ENCODE measurements at places on chromosomes 7 and 10.
A peak's percentile ranks its signal among the peaks of the same experiment; 100 is the strongest.

DNA sequence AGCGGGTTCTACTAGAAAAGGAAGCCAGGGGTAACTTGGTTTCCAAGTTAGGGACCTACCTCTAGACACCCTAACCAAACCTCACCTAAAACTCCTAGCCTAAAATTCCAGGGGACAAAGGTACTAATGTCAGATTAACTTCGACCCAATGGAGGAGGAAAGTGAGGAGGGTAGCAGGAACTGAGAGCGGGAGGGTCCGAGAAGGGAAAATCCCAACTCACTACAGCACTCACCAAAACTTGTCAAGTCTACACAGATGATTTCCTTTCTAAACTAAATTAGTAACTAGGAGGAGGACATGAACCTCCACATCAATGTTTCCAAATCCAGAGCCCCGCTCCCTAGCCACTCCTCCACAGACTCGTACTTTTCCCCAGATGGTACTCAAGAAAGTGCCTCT lies 22.6 kb downstream of the CHCHD3 start:
- no peak for DNase-seq

GRCh38 chr10:71769279-71769823 lies 4.0 kb downstream of the VSIR start:
- no peak for DNase-seq

DNA sequence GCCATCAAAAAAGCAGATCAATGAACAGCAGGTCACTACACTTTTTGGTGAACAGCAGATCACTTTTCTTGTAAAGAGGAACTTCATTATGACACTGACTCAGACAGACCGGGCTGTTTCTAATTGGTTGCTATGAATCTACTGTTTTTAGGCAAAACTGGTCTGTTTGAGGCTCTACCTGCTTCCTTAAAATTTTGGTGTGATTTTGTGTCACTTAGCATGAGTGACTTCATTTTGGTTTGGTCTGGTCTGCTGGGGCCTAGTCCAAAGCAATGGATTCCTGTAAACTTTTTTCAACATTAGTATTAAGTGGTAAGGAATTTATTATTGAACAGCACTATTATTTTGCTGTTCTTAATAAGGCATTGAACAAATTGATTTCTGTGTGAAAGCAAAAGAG lies 41.8 kb upstream of the C10orf71 start:
- no peak for DNase-seq

GRCh38 chr7:130641497-130641896 lies 27.1 kb downstream of the COPG2 start:
- no peak for DNase-seq

GRCh38 chr7:24981171-24981951 lies 1.4 kb upstream of the OSBPL3 start:
- peak; percentile 27 for DNase-seq

DNA sequence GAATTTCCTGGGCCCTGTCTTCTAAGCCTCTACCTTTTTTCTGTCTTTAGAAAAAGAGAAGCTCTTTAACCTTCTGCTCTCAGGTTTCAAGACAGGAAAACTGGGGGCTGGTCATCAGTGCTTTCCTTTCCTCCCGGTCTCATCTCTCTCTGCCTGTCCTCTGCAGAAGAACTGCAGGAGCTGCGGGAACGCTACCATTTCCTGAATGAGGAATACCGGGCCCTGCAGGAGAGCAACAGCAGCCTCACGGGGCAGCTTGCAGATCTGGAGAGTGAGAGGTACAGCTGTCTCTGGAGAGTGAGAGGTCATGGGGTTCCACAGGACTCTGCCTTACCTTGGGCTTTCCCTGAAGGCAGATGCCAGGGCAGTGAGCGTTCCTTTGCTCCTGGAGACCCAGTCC lies 12.7 kb downstream of the CCDC136 start:
- no peak for DNase-seq

DNA sequence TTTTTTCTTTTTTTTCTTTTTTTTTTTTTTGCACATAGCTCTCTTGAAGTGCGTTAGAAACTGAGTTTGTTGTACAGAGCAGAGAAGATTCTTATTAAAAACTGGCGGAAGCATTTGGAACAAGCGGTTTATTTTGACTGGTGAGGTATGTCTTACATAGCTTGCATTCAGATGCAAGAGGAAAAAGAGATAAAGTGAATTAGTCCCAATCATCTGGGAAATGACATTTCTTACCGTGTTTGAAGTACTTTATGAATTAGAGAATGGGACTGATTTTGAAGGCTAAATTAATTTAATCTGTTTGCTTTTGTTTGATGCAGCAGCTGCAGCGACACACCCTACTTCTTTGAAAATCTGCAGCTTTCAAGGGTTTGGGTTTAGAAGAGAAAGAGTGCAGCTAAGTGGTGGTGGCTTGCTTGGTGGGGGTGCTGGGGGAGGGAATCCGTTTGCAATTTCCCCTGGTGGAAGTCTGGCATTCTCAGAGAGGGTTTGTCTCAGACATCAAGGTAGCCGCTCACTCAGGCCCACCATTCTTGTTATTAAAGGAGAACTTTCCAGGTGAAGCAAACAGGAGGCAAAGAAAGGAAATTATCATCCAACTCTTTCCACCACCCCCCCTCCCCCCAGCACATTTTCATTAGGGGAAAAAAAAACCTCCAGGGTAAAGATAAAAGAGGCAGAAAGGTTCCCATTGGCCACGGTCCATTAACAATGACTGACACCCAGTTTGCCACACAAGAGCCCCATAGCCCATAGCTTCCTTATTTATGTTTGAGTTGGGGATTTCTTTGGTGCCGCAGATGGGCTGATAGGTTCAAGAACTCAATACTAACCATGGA lies 231.7 kb downstream of the SKIDA1 start:
- no peak for DNase-seq

DNA sequence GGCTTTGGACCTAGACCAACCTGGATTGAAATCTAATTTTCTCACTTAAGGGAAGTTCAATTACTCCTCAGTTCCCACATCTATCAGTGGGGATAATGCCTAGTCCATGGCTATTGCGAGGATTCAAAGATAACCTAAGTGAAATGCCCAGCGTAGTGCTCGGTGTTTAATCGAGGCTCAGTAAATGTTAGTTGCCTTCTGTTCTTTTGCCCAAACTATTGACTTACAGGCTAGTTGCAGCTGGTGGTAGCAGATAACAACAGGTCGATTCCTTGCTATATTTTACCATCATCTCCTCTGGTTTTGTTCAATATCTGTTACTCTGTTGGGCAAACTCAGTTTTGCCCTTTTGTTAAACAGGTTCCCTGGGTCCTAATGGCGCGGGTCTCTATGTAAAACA lies 22.8 kb downstream of the DNAH11 start:
- DNase-seq: no peak

DNA sequence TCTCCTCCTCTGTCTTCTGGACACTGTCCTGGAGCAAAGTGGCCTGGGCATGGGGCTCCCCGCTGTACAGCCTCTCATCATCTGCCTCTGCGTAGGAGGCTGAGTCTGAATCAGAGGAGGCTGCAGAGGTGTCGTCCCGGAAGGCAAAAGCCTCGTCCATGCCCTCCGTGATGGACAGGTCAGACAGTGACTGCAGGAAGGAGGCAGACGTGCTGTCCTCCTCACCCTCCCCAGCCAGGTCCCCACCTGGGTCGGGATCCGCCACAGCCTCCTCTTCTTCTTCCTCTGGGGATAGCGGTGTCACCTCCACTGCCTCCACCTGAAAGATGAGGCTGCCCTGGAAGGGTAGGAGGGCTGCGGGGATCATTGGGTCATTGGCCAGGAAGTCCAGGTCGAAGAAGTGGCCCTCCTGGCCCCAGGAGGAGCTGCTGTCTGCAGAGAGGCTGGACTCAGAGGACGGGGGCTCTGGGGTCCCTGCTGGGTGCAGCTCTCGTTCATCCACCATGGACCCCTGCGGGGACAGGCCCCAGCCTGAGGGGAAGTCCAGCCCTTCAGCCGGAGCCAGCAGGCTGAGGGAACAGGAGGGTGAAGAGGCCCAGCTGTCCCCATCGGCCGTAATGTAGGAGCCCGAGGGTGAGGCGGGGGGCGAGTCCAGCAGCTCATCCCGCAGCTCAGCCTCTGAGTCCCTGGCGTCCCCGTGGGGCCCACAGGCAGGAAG lies 3.7 kb downstream of the NACAD start:
- no peak for DNase-seq

DNA sequence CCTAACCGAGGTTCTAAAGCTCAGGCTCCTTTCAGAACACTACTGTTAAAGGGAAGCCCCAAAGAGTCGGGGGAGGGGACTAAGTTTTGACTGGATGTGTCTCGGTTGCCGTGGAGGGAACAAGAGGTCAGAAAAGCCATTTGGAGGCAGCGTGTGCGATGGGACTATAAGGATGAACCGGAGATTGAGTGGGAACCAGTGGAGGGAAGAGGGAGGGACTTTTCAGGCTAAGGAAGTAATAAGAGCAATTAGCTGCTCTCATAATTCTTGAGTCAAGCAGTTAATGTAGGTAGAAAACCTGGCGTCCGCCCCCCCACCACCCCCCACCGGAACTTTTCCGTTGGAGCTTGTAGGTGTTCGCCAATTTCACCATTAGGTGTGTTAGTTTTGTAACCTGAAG lies 491 bp upstream of the AKAP9 start:
- DNase-seq: no peak

- DNase-seq: no peak
Measured at GRCh38 chr7:128039544-128039953, 8.3 kb upstream of the LRRC4 start.

GRCh38 chr10:112640638-112641037 lies 193.6 kb downstream of the VTI1A start:
- DNase-seq: no peak

DNA sequence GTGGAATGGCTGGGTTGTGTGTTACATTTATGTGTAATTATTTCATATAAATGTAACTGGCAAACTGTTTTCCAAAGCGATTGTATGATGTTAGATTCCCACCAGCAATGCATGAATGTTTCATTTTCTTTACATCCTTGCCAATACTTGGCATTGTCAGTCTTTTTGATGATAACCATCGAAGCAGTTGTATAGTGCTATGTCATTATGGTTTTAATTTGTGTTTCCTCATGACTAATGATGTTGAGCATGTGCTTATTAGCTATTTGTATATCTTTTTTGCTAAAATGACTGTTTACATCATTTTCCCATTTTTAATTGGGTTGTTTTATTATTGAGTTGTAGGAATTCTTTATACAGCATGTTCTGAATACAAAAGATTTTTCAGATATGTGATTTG lies 22.3 kb downstream of the AHCYL2 start:
- no peak for DNase-seq

- no peak for DNase-seq
Measured at GRCh38 chr7:31493714-31494181, 20.1 kb upstream of the ITPRID1 start.

DNA sequence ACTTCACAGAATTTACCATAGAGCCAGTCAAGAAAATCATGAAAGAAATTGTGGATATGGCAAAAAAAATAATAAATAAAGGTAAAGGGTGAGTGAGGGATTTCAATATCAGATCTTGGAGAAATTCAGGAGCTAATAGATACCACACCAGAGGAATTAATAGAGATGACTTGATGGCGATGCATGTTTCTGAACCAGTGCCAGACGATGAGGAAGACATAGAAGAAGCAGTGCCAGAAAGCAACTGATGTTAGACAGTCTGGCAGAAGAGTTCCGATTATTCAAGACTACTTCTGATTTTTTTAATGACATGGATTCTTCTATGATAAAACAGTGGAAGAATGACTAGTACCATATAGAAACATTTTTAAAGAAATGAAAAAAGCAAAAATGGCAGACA lies 314.7 kb downstream of the BICC1 start:
- DNase-seq: no peak

- DNase-seq: no peak
Measured at GRCh38 chr7:128115821-128116723, 84.8 kb upstream of the LRRC4 start.

- DNase-seq: no peak
Measured at GRCh38 chr10:120606051-120606764, 149.2 kb downstream of the PLPP4 start.

GRCh38 chr10:125160856-125161706 lies 718 bp upstream of the CTBP2 start:
- no peak for DNase-seq

- DNase-seq: no peak
Measured at GRCh38 chr7:94832051-94832450, 75.3 kb upstream of the PPP1R9A start.

DNA sequence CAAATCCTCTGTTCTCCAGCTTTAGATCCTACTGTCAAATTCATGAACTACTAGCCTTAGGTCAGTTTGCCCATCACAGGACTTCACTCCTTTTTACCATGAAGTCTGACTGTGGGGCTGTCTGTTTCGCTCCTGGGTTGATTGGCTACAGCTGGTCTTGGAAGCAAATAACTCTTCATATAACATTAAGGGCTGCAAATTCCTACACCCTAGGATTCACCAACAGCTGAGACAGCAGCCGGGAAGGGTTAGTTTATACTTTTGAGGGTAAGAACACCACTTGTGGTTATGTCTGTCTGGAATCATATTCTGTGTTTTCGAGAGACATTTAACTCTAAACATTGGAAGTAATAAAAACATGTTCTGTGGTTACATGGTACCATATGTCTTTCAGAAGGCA lies 55.9 kb upstream of the KIAA1217 start:
- DNase-seq: no peak

DNA sequence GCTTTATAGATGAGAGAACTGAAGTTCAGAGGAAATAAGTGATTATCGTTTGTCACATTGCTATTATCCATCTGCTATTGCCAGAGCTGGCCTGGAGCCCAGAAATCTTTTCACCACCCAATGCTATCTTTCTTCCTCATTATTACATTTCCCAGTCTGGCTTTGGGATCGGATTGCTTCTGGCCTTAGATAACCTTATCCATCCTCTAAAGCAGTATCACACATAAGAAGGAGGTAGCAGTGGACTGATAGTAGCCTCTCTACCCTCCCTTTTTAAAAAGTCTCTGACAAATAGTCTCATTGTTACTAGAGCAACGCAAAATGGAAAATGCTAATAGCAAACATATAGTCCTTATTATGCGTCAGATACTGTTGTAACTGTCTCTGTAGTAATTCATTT lies 1.3 kb upstream of the CLDN12 start:
- DNase-seq: no peak

GRCh38 chr10:7030134-7030855 lies 380.5 kb downstream of the SFMBT2 start:
- no peak for DNase-seq

- no peak for DNase-seq
Measured at GRCh38 chr7:1548438-1548831, 7.6 kb downstream of the TMEM184A start.

DNA sequence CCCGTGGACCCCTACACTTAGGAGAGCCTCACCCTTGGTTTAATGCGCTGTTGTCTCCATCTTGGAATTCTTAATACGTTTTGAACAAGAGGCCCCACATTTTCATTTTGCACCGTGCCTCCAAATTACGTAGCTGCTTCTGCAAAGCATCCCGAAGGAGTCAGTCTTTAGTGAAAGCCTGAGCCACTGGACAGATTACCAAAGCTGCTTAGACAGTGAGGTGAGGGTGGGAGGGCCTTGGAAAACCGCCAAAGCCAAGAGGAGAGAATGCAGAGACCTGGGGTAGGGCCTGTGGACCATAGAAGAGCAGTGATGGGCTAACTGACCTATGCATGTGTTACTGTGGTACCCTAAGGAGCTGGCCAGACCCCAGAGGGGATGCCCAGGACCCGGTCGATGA lies 4.2 kb upstream of the TCAF1 start:
- DNase-seq: no peak

- no peak for DNase-seq
Measured at GRCh38 chr10:69567920-69568319, 5.3 kb downstream of the NEUROG3 start.

Measured in T-helper 17 cell (primary cell).